CD4-positive, alpha-beta T cell treated with Interleukin-17A for 1 hour (primary cell): ENCODE measurements at places on chromosomes 1 and 21.

GRCh38 chr1:180000575-180000974 lies 46.0 kb downstream of the CEP350 start:
- DNase-seq: no peak

GRCh38 chr21:36412916-36413315 lies 27.7 kb downstream of the CHAF1B start:
- no peak for DNase-seq

DNA sequence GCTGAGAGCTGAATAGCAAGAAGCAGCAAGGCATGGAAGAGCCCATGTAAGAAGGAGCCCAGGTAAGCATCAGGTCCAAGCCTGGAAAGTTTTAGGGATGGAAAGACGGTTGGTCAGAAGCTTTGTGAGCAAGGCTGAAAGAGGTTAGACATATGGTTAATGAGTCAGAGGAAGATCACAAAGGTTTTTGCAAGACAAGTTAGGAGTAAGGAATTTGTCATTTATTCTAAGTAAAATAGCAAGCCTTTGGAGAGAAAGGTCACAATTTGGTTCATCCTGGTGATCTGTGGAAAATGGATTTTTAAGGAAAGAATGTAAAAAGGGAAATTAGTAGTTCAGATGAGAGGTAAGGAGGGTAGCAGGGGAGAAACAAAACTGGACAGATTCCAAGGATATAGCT lies 106.7 kb downstream of the DPYD start:
- DNase-seq: no peak

- no peak for DNase-seq
These were observed 346.8 kb downstream of the RRAGC start for GRCh38 chr1:38512789-38513188.

- peak; percentile 3 for DNase-seq
These were observed 19.1 kb downstream of the COL24A1 start for GRCh38 chr1:86137436-86137835.

DNA sequence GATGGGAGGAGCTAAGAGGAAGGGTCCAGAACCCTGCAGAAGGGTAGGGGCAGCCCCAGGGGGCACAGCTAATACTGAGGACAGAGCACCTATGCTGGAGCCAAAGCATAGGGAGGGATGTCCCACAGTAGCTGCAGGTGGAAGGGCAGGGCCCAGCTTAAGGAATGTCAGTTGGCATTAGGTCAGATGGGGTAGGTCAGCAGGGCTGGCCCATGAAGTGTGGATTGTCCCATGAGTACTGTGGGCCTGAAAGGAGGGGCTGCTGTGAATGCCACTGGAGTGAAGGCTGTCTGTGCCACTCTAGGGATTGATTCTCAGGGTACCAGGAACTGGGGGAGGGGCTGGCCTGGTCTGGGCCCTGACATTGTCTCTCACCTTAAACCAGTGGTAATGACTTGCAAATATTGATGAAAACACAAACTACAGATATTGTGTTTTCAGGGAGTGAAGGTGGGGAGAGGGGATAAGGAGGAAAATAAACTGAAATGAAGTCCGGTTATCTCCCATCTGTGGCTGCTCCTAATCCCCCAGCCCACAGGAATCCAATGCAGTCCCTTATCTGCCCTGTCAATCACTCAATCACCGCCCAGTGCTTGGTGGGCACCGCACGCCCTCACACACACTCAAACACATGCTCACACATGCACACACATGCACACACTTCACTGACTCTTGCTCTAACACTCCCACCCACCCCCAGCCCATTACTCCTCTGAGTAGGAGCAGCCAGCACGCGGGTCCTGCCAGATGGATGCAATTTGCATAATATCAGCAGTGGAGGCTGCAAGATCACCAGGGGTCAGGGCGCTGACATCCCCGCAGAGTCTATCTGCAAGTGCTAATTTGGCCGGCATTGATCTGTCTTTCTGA lies 27.8 kb downstream of the DMAP1 start:
- DNase-seq: no peak

- no peak for DNase-seq
These were observed 32.1 kb downstream of the SH3BP5L start for GRCh38 chr1:248793592-248793991.

- DNase-seq: no peak
These were observed 444.2 kb upstream of the LRRC7 start for GRCh38 chr1:69123486-69123885.

- no peak for DNase-seq
These were observed 101.9 kb downstream of the RAVER2 start for GRCh38 chr1:64846573-64847430.

DNA sequence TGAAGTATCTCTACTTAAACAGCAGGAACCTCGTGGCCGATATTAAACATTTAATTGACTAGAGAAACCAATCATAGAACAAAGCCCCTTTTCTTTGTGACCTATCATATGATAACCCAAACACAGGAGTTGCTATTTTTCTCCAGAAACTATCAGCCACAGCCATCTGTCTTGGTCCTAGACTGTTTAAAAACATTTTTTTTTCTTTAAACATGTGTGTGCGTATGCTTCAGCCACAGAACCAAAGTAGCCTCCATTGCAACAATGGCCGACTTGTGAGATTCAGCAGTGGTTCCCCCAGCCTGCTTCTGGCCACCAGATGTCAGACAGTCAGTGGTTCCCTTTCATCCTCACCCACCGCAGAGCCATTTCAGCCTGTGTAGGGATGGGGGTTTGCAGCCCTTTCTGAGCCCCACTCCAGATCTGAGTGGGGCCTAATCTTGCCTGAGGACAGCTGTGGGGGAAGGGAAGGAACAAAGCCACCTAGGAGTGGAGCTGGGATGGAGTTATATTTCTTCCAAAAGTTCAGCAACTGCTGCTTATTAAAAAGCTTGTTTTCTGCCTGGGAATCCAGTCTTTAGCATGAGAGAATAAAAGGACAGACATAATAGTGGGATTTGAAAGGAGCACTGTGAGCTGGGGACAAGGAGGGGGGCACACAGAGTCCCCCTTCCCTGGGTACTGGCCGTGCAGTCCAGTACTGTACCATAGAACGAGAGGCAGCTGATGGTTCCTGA lies 11.7 kb upstream of the IGSF3 start:
- no peak for DNase-seq

GRCh38 chr1:218828125-218828650 lies 345.5 kb upstream of the LYPLAL1 start:
- no peak for DNase-seq

DNA sequence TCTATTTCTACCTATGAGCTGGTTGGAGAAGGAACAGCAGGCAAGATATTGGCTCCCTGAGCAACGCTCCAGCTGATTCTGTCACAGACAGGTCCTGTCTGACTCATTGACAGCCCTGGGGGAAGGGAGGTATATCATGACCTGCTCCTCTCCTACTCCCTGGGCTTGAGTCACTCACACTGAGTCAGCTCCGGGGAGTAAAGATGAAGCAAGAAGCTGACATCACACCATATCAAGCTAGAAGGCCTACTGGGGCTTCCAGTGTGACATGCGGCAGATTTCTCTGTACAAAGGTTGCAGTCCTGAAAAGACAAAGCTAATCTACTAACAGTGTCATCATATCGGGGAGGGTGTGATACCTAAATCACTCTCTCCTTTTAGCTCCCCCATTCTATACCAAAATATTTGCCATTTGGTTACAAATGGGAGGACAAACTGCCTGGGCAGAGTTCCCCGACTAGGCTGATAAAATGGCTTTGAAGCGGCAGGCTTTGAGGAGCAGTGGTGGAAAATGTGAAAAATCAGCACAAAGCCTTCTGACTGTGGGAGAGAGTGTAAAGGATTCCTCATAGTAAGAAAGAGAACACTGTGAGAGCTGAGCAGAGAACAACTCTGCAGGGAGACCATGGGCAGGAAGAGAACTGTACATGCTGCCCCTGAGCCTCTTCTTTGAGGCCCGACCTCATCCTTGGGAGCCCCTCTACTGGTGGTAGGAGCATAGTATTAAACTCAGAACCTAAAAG lies 15.5 kb downstream of the PI4KB start:
- peak; percentile 36 for DNase-seq

DNA sequence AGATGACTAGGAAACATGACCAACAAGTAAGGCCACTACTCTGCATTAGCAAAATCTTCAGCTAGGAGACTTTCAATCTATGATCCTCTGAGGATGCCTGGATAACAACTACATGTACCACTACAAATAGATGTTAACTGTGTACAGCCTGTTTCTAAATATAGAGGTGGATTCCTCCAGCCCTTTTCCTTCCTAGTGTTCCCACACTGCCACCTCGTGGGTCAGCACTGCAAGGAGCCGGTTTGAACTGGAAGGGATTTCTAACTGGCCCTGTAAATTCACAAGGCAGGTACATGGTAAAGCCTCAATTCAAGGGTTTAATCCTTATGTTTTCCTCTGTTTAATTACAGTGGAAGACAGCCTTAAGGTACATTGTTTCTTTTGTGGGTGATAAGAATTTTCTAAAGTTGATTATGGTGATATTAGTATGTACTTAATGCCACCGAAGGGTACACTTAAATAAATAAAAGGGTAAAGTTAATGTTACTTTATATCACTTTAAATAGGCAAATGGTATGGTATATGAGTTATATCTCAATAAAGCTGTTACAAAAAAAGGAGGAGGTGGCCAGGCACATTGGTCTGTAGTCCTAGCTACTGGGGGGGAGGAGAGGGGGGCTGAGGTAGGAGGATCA lies 14.4 kb downstream of the SMYD3 start:
- peak; percentile 17 for DNase-seq

DNA sequence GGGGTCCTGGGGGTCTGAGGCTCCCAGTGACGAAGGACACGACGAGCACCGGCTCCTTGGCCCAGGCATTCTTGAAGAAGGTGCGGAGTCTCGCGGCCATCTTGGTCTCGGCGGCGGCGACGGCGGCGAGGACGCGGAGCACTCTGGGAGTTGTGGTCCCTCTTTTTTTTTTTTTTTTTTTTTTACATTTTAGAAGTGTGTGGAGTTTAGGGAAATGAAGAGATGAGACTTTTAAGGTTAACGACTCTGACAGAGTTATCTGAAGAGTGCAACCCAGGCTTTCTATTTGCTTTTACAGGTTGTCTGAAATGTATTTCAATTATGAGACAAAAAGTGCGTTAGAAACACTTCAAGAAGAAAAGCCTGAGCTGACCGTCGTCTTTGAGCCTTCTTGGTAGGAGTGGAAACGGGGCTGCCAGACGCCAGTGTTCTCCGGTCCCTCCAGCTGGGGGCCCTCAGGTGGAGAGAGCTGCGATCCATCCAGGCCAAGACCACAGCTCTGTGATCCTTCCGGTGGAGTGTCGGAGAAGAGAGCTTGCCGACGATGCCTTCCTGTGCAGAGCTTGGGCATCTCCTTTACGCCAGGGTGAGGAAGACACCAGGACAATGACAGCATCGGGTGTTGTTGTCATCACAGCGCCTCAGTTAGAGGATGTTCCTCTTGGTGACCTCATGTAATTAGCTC lies 9.7 kb downstream of the OR2B11 start:
- DNase-seq: peak; percentile 32

- DNase-seq: no peak
These were observed 15.0 kb upstream of the IKBKE start for GRCh38 chr1:206455289-206455665.

DNA sequence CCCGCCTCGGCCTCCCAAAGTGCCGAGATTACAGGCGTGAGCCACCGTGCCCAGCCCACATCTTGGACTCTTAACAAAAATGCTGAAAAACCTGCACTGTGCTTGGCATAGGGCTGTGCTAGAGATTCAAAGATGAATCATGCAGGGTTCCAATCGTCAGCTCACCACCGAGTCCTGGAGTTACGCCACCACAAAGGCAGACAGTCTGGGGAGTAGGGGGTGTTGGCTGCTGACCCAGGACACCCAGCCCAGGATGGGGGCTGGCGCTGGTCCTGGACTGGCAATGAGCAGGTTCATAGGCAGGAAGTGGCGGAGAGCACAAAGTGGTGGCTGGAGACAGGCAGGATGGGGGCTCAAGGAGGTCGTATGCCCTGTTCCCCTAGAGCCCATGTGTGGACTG lies 16.0 kb downstream of the PSRC1 start:
- no peak for DNase-seq

GRCh38 chr1:83810144-83810543 lies 188.8 kb downstream of the TTLL7 start:
- no peak for DNase-seq

DNA sequence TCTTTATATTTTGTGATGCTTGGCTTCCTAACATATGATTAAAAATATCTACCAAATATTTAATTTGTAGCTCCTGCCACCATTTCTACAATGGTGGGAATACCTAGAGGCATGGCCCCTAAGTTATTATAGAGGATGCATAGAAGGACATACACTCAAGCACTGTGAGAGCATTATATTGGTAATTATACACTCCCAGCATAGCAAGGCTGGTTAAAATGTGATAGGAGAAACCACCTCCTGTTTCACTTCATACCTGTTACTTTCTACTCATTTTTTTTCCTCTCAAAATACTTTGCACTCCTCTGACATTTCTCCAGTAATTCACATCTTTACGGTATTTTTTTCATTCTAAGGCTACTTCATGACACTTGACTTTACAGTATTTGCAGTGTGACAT lies 92.9 kb downstream of the HS2ST1 start:
- DNase-seq: no peak

GRCh38 chr1:53449021-53449420 lies 10.2 kb upstream of the DMRTB1 start:
- DNase-seq: no peak

- DNase-seq: no peak
These were observed 152.0 kb downstream of the KAZN start for GRCh38 chr1:14750490-14750889.

DNA sequence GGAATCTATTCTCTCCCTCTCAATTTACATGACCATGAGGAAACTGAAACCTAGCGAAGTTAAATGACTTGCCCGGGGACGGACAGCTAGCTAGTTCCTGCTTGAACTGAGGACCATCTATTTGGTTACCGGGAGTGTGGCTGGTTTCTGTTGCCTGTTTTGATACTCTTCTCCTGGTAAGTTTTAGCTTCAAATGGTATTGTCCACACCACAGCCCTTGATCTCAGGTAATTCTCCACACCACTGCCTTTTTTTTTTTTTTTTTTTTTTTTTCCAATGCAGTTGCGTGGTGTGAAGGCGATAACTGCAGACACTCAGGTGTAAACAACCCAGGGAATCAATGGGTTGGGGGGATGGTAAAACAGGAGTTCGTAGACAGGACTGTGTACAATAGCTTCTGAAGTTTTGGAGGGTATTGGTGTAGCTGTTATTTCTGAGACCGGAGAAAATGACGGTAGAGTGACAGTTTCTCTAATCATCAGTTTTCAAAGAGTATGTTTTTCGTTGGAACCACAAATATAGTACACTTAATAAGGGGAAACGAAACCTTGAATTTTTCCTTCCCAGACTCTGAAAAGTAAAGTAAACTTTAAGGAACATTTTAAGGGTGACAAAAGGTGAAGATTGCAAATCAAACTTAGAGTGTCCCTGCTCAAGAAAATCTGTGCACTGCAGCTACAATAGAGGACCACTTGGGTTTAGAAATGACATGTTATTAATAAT lies 125.3 kb upstream of the CACYBP start:
- DNase-seq: peak; percentile 4

DNA sequence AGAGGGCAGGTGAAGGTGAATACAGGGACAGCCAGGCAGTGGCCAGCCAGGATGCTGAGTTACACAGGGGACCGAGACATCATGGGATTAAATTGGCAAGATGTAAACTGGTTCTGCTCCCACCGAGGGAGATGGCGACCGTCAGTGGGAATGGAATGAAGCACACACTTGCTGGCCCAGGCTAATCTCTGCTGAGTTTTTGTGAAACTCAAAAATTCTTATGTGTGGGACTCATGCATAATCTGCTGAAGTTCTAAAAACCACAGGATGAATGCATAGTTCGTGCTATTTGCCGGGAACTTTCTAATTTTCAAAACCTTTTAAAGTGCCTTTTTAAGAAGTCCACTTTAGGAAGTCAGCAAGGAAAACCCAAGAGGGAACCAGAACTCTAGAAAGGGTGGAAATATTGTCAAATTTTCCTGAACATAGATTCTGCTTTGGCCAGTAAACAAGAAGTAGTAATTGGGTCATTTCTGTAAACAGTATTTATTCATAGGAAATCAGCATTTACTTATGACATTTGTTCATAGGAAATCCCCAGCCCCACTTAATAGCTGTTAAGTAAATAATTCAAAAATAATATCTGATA lies 85.4 kb upstream of the ROR1 start:
- no peak for DNase-seq
